ENCODE measurements at places on chromosomes 3 and 15.

DNA sequence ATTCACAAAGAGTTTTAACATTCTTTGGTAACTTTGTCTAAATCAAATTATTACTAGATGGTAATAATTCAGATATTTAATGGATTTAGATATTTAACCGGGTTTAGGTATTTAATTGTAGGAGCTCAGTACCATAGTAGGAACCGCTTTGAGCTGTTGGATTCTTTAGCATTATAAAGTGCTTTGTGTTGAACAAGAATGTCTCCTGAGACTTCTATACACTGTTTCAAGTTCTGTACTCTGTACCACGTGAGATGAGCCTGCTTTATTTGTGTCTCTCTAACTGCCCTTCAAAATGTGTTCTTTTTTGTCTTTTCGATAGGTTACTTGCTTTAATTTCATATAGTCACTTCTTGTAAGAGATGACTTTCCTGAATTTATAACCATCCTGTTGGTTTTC lies 36.0 kb downstream of the ZFAND6 start:
- no peak for DNase-seq

DNA sequence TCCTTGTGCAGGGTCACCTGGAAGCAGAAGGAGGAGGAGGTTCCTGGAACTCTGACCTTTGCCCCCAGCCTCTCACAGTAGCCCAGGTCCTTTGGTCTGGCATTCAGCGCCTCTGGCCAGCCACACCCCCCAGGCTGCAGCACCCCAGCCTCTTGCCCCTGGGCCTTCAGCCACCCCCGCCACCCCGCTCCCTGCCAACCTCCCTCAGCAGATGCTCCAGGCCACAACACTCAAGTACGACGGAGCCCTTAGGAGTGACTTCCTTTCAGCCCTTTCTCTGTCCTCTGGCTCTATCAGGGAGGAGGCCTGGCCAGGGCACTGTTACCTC lies 45.2 kb downstream of the GRIP2 start:
- no peak for DNase-seq

DNA sequence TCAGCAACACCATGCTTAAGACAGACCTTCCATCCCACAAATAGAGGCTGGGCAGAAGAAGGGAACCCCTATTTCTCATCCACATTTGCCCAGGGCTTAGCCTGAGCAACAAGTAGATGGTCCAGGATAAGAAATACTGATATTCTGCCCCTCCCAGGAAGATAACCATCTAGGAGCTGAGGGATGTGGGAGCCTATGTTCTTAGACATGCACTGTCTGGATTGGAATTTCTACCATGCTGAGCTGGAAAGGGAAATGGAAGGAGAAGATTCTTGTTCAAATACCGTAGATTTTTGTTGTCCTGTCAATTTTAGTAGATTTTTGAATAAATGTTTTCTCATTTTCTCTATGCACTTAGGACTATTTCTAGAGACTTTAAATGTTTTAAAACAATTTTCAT lies 450.7 kb upstream of the SEMA6D start:
- DNase-seq = no peak

DNA sequence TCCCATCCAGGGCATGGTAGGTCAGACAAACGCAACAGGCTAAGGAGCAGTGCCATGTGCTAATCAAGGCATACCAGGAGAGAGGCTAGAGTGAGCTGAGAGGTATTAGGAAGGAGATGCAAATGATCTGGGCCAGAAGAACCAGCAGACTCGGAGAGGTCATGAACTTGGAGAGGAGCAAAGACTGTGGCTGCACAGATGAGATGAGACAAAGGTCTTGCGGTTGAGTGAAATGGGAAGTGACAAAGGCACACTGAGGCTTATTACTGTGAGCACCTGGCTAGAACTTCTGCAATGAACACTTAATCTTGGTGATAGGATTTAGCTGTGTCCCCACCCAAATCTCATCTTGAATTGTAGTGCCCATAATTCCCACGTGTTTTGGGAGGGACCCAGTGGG lies 380.2 kb downstream of the ULK4 start:
- no peak for DNase-seq

GRCh38 chr15:80455668-80456442 lies 51.7 kb downstream of the ARNT2 start:
- DNase-seq = peak; percentile 12

GRCh38 chr3:53023072-53023823 lies 22.6 kb downstream of the SFMBT1 start:
- no peak for DNase-seq

GRCh38 chr3:127015282-127016042 lies 32.5 kb downstream of the PLXNA1 start:
- DNase-seq = no peak

GRCh38 chr3:42102571-42102970 lies 11.4 kb downstream of the TRAK1 start:
- DNase-seq = no peak

DNA sequence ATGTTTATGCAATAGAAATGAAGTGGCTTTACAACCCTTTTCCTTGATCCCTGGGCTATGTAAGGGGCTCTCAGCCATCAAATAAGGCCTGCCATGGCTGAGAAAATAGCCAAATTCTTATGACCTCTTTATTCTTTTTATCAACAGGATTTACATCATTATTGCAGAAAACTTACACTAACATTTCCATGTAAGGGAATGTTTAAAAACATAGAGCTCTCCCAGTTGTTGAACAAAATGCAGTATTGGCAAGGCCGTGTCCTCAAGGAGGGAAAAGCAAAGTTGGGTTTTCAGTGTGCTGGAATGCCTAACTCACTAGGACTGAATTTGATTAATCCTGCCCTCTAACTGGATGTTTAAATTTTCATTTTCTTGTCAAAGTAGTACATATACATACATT lies 22.3 kb downstream of the NR2C2 start:
- DNase-seq = no peak

GRCh38 chr3:177361081-177361938 lies 164.0 kb upstream of the TBL1XR1 start:
- DNase-seq = no peak

DNA sequence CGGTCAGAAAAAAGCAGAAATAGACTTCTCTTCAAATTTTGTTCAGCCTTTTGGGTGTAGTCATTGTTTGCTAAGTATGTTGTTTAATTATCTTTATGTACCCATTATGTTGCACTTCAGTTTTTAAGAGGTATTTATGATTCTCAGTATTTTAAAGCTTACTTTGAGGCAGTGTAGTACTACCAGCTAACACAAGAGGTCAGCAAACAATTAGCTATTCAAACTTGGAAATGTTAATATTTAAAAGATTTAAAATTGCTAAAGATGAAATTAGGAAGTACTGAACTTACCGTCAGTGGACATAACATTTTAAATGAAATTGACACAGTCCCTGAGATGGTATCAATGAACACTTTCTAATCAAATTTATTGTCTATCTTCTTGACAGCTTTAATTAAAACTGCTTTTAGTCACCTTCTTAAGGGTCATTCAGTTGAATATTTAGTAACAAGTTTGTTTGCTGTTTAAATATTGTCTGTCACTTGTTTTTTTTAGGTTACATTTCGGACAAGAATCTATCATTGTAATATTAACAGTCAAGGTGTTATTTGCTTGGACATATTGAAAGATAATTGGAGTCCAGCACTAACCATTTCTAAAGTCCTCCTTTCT lies 28.1 kb downstream of the NKIRAS1 start:
- DNase-seq = no peak

- no peak for DNase-seq
Observed at GRCh38 chr3:13300546-13301285, 119.4 kb downstream of the NUP210 start.

- peak; percentile 76 for DNase-seq
Observed at GRCh38 chr15:57706405-57707209, at the start of gene POLR2M. POLR2M (plus strand) TSS chr15:57706714; CDS start chr15:57706843, 129 bp downstream.

- no peak for DNase-seq
Observed at GRCh38 chr15:90294601-90295269, 29.3 kb downstream of the NGRN start.

DNA sequence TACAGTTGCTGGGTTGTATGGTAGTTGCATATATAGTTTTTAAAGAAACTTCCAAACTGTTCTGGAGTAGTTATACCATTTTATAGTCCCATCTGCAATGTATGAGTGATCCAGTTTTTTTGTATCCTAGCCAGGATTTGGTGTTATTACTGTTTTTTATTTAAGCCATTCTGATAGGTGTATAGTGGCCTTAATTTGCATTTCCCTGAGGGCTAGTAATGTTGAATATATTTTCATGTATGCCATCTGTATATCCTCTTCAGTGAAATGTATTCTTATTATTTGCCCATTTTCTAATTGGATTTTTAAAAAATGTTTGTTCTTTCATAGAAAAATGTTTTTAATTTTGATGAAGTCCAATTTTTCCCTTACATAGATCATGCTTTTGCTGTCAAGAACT lies 29.2 kb downstream of the PXK start:
- no peak for DNase-seq

DNA sequence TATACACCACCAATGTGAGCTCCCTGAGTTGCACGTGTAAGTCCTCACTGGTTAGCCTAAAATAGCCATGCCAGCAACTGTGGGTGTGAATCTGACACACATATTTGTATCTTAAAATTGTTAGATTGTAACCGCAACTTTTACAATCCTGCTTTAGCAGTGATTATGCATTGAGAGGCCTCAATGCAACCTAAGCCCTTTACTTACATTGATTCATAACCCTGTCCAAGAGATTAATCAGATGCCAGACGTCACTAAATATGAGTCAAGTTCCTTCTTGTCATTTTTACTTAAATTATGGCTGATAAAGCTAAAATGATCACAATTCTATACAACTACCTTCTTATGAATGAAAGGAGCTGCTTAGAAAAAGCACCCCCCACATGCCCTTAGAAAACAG lies 46.9 kb downstream of the IL17RD start:
- no peak for DNase-seq

DNA sequence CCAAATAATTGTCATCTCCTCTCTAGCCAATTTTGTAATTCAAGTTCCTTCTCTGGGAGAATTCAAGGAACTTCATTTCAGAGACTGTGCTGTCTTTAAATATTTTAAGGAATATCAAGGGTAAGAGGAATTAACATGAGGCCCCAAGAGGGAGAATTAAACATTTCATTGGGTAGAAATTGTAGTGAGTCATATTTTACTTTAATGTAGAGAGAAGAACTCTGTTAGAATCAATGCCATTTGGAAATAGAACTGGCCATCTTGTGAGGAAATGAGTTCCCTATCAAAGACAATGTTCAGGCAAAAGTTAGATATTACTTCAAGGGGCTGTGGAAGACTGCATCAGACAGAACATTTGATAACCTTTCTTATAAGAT lies 43.5 kb upstream of the TP63 start:
- DNase-seq = no peak

Measured in activated CD8-positive, alpha-beta memory T cell treated with anti-CD3 and anti-CD28 coated beads for 1 hour (primary cell).